ENCODE measurements at places on chromosomes 5 and 9. TPM values are rescaled to one million over a fixed set of nuclear protein-coding genes. Genes with fewer than 3 reads are reported as not detected.

DNA sequence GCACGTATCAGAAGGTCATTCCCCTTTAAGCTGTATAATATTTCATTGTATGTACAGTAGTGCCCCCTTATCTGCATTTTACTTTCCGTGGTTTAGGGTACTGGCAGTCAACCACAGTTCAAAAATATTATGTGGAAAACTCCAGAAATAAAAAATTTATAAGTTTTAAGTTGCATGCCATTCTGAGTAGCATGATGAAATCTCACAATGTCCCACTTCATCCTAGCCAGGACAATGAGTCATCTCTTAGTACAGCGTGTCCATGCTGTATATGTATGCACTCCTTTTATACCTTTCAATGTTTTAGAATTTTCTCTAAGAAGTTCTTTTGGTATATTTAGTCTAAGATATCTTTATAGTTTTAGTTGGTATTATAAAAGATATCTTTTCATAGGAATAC, 115.0 kb upstream of the HAND1 start:
- DNase-seq = no peak

DNA sequence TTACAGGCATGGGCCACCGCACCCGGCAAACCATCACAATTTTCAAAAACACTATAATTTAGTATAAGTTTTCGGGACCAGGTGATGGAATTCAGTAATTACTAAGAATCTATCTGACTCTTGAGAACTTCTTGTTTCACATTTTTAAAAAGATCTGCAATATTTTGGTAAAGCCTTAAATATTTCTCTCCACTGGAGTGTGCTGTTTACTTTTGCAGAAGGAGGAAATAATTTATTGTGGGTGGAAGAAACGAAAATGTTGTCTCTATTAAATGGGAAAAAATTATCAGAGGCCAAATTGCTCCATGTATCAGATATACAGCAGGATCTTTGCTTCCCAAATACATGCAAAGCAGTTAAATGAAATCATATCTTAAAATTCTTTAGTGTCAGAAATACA, 566.8 kb upstream of the CYLC2 start:
- no peak for DNase-seq

DNA sequence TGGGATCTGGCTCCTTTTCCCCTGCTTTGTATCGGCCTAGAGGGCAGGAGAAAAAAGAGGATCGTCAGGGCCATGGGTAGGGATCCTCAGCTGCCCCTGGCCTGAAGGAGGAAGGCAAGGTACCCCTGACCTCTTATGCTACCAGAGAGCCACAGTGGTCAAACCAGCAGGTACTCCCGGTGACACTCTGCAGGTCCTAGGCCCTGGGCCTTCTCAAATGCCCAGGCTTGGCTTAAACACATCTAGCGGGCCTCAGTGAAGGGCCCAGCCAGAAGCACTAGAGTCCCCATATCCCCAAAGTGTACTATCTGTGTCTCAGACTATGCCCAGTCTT, 3.5 kb downstream of the IRF1 start:
- DNase-seq = no peak

- no peak for DNase-seq
These were observed 48.3 kb upstream of the EXOC3 start for GRCh38 chr5:394671-395155.

DNA sequence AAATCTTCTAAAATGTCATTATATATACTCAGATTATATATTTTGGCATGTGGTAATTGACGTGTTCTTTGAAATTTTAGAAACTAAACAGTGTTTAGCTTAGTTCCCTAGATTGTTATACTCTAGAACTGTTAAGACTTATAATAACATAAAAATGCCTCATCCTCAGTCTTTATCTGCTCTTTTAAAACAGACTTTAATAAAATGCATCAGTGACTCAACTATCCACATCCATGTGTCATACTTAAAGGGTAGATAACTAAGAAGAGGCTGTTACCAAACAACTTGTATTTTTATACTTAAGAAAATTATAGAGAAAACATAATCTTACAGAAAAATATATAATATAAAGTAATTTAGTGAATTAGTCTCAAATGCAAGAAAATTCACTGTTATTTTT, 15.2 kb downstream of the NFIL3 start:
- DNase-seq = no peak

DNA sequence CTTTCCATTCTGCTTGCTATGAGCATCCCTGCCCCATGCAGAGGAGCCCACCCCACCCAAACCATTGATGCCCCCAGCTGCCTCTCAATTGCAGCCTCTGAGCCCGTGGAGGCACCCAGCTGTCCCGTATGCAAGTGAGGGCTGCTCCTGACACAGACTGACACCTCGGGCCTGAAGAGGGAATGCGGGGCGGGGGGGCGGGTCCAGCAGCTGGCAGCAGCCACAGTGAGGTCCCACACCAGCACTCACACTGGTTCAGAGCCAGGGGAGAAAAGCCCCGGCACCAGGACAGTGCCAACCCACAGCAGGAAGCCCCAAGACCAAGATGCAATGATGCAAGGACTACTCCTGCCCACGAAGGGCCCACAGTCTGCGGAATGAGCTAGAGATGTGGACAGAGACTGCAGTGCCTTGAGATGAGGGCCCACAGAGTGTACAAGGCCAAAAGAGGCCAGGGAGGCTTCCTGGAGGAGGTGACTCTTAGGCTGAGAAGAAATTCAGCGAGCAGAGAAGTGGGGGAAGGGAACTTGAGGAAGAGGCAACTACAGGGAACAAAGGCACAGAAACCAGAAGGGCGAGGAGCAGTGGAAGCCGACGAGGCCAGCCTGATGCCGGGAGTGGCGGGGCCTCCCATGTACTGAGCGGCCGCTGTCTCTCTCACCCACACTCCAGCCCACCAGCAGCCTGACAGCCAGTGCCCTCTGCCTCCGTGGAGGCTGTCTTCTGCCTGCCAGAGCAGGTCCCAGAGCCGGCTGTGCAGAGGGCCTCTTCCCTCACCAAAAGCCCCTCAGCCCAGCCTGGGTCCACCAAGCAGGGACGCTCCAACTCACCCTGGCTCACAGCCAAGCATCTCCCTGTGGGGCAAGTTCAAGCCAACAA, 9.2 kb downstream of the EEIG1 start:
- no peak for DNase-seq

GRCh38 chr9:127166651-127167524, 44.5 kb upstream of the ANGPTL2 start:
- no peak for DNase-seq

DNA sequence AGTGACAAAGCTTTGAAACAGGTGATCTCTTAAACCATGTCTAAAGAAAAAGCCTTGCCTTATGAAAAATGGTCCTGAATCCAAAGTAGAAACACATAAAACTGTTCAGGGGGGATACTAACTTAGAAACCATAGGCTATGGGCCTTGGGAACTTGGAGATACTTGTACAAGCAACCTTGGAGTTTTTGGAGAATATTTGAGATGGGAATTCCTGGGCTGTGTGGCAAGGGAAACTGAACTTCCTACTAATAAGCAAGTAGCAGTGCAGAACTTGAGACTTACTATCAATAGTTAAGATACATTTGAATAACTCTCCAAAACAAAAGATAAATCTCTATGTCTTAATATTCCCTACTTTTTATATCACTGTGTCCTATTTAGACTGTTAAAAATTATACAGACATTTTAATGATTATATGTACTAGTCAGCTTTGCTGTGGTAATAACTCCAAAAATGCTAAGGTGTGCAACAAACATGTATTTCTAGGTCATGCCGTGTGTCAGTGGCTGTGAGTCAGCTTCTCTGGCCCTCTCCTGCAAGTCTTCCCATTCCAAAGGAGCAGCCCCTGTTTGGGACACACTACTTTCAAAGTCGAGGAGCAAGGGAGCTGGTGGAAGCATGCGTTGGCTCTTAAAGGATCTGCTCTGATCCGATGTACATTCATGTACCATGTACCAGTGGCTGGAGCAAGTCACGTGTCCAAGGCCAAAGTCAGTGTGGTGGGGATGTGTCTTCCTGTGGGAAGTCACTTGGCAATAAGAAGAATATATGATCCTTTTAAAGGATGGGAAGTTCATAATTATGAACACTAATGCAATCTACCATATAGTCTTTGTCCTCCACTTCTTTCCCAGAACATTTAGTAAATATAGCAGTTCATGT, 39.6 kb downstream of the SNX30 start:
- no peak for DNase-seq

- DNase-seq = no peak
These were observed 127.3 kb upstream of the PIK3R1 start for GRCh38 chr5:68088302-68088701.

GRCh38 chr5:59008816-59009473, 426.1 kb downstream of the RAB3C start:
- DNase-seq = no peak

DNA sequence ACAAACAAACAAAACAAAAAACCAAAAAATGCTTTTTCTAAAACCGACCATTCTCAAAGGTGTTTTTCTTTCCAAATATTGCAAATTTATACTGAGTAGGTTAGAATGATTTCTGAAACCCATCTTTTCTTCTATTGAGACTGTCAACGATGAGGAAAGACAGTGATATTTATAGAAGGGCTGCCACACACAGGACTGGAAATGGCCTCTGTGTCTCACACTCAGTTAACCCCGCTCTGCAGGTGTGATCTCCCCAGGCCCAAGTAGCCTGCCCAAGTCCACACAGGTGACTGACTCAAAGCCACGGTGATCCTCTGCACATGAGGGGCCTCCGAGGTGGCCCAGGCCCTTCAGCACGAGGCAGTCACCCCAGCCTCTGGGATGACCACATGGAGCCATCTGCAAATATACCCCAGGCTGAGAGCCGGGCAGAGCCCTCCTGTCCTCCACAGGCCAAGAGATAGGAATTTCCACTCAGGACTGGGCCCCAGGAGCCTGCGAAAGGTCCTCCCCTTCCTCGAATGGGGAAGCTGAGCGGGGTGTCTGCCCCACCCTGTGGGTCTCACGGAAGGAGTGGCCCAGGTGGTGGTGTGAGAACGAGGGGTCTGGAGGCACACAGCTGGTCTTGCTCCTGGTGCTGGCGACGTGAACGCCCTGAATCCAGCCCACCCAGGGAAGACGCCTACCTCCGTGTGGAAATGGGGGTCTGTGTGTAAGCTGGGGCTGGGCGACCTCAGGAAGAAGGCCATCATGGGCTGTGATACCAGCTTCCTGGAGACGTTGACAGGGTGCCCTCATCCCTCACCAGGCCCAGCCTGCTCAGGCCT, 53.0 kb upstream of the PHYKPL start:
- no peak for DNase-seq

GRCh38 chr5:78968781-78969180, 16.3 kb downstream of the ARSB start:
- no peak for DNase-seq

- DNase-seq = no peak
These were observed 26.9 kb upstream of the CEP120 start for GRCh38 chr5:123450114-123450513.

DNA sequence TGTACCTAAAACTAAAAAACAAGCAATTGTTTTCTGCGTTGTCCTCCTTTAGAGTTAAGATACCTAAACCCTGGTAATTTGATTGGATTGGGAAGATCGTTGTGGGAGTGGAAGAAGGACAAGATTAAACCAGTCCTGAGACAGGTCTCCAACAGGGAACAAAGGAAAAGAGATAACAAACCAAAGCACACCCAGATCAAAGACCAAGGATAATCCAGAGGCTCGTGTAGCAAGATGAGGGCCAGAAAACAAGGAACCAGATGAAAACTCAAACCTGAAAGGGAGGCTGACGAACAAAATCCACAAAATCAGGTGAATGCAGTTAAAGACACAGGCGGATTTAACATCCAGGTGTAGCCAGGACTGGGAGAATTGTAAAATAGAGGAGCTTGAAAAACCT, 618.1 kb downstream of the SLCO4C1 start:
- DNase-seq = no peak

GRCh38 chr9:4160249-4160648, 139.6 kb downstream of the GLIS3 start:
- no peak for DNase-seq

- no peak for DNase-seq
These were observed 25.6 kb downstream of the CEP78 start for GRCh38 chr9:78261403-78262001.

DNA sequence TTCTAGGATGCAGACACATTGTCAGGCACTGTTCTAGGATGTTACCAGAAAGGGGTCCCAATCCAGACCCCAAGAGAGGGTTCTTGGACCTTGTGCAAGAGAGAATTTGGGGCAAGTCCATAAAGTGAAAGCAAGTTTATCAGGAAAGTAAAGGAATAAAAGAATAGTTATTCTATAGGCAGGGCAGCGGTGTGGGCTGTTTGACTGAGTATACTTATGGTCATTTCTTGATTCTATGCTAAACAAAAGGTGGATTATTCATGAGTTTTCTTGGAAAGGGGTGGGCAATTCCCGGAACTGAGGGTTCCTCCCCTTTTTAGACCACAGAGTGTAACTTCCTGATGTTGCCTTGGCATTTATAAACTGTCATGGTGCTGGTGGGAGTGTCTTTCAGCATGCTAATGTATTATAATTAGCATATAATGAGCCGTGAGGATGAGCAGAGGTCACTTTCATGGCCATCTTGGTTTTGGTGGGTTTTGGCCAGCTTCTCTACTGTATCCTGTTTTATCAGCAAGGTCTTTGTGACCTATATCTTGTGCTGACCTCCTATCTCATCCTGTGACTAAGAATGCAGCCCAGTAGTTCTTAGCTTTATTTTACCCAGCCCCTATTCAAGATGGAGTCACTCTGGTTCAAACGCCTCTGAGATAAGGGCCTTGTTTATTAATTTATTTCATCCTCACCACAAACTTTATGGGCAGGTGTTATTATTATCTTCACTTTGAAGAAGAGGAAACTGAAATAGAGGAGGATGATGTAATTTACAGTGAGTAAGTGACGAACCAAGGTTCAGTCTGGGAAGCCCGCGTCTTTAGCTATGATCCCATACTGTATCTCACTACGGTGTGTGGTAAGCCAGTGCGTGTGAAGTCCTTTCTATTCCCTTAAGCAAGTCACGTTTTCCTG, 186.0 kb upstream of the KLF4 start:
- DNase-seq = no peak

DNA sequence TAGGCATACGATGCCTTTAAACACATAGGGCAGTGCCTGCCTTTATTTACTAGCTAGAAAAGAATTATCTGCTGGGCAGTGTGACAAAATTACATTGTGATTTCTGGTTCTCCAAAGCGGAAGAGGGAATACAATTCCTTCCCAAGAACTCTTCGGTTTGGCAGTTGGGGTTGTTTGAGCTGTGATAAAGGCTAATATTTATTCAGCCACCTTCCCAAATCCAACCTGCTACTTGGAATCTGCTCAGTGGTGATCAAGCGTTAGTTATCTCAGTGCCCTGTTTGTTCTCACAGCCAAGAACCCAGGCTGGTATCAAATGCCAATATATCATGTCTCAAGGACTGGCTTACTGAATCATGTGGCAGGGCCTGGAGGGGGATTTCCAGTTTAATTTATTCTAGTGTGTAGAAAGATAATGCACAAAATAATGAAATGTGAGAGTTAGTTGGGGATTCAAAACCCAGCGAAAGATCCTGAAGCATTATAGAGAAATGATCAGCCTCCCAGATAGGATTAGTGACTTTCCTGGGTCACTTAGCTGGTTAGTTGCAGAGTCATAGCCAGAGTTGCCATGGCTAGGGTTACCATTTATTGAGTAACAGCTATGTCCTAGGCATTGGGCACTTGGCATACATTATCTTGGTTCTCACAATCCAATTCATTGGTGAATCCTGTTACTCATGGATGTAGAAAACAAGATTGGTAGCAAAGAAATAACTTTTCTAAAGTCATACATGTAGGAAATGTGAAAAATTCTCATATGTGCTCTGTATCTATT, 457.0 kb upstream of the KLF4 start:
- no peak for DNase-seq

The TAF11L12 gene
- not detected for polyA plus RNA-seq

The EPB41L4A gene
- polyA plus RNA-seq = 23.0 TPM

The ECM2 gene
- 14.8 TPM for polyA plus RNA-seq

The ASS1 gene
- 385 TPM for polyA plus RNA-seq

The BHMT2 gene
- polyA plus RNA-seq = 30.3 TPM

The PTPDC1 gene
- 10.5 TPM for polyA plus RNA-seq

The DMGDH gene
- 18.0 TPM for polyA plus RNA-seq

The CDKN2B-AS1 gene
- polyA plus RNA-seq = 0.14 TPM

The CACNA1B gene
- polyA plus RNA-seq = 0.18 TPM

Data from right renal cortex interstitium (tissue), 3 donors.